Esophagus squamous epithelium (tissue), 5 donors: ENCODE measurements at places on chromosomes 4 and X.

GRCh38 chr4:11074581-11075241, 354.0 kb downstream of the HS3ST1 start:
- no peak for DNase-seq

- no peak for DNase-seq
Observed at GRCh38 chrX:9055354-9055753, 21.4 kb upstream of the FAM9B start.

DNA sequence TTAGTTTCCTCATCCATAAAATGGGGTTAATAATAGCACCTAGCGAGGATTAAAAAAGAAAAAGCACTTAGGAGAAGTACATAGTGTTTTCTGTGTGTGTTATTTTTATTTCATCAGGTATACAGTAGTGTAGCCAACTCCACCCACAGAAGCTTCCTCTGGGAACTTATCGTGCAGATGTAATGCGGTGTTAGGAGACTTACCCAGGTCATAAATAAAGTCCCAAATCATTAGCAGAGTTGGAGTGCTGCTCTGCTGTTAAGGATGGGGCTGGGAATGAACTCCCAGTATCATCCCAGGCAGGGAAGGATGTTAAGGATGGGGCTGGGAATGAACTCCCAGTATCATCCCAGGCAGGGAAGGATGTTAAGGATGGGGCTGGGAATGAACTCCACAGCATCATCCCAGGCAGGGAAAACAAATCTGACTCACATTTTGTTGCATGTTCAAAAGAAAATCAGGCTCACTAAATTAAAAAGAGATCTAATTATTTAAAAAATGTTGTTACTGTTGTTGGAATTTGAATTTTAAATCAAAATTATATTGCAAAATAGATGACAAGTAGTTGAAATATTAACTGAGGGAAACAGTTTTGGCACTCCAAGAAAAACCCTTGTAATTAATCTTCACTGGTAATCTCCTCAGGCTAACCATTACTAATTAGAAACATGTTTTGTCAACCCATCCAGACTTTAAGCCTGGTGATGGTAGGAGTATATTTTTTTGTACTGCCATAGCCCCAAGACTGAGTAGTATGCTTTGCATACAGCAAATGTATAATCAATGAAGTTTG, 10.2 kb upstream of the SFRP2 start:
- no peak for DNase-seq

- no peak for DNase-seq
Observed at GRCh38 chrX:138191998-138192397, 519.5 kb downstream of the FGF13 start.

DNA sequence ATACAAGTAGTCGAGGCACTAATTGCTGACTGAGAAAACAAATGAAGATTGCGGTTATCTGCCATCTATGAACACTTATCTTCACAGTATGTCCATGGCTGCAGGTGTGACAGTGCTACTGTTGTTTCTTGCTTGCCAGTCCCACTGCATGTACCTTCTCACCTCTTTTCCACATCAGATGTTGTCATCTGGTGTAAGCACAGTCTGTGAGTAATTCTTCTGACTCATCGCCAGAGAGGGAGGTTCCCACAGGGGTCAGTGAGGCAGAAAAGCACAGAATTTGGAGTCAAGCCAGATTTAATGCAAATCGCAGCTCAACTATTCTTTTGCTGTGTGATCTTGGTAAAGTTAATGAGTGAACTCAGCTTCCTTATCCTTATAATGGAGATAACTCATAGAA, 144.4 kb downstream of the GLRA2 start:
- no peak for DNase-seq

DNA sequence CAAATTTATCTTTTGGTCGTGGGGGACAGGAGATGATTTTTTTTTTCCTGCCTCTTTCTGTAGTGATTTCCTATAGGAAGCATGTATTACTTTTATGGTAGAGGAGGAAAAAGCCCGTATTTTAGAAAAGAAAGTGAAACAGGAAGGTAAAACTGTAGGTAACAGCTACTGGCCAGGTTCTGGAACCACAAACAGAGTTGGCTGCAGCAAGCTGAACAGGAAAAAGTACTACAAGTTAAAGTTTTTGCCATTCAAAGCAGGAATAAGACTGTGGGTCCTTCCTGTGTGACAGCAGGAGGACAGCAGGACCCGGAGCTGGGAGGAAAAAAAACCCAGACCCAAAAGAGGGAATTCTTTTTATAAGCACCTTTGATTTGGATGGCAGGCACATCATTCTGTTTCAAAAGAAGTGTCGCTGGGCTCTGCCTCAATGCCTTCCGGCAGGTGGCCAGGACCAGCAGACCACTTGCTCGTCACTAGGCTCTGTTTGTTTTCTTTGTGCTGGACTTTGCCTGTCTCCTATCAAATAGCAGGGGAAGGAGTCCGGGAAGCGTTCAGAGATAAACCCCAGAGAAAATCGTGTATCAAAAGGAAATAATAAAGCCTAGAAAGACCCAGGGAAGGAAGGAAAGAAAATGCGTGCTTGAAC, 277.9 kb downstream of the ADGRA3 start:
- no peak for DNase-seq

GRCh38 chr4:119498527-119498926, 130.1 kb downstream of the PDE5A start:
- no peak for DNase-seq

- no peak for DNase-seq
Observed at GRCh38 chr4:110088670-110089069, 109.7 kb downstream of the ELOVL6 start.

- no peak for DNase-seq
Observed at GRCh38 chr4:69909195-69909594, 21.7 kb upstream of the CSN1S1 start.

DNA sequence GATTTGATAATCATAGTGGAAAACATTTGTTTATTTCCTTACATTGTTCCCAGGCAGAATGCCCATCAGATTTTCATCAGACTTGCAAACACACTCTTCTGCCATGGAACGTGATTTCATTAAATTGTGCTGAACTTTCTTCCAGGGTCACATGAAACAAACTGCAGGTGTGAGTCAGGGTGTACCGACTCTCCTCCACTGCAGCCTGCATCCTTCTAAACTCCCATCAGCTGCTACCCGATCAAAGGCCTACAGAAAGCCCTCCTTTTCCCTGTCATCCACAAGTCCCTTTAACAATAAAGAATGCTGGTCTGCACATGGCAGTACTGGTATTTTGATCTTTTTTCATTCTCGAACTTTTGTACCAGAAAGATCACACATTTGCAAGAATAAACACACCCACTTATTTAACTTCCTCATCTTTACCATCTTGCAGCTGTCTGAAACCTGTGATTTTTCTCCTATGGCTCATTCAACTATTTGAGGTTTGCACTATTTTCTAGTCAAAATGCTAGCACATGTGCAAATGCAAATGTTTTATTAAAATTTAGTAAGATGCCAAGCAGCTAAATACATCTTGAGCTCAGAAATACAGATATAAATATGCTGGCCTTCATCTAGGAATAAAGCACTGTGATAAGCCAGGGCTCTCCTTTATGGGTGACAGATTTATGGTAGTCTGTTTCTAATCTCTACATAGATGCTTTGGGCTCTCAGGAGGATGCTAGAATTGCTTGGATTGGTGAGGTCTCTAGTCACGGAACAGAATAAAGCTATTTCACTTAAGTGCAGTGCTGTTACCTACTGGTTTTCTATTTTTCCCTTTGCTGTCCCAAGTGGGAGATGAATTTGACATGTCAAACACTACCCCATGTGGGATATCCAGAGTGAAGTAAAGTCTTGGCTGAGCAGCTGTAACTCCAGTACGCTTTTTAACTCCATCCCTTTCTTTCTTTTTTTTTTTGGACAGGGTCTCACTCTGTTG, 25.8 kb upstream of the ARHGAP24 start:
- no peak for DNase-seq

DNA sequence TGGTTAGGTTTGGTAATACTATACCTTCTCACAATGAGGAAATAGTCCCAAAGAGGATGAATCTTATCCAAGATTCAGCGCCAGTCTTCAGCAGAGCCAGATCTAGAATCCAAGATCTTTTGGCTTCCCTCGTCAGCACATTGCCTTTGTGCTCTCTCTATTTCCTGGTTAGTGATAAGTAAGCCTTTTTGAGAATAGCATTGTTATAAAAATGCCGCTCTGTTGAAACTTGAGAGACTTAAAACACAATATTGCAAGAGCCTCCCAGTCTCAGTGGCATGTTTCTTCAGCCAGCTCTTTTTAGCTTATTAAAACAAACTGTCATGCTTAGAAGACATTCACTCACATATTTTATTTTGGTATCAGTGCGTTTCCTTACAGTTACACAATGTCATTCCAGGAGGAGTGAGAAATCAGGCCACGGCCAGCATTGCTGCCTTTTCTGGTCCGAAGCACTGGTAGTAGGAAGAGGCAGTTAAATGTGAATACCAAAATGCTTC, 141.4 kb downstream of the KLHL8 start:
- no peak for DNase-seq

DNA sequence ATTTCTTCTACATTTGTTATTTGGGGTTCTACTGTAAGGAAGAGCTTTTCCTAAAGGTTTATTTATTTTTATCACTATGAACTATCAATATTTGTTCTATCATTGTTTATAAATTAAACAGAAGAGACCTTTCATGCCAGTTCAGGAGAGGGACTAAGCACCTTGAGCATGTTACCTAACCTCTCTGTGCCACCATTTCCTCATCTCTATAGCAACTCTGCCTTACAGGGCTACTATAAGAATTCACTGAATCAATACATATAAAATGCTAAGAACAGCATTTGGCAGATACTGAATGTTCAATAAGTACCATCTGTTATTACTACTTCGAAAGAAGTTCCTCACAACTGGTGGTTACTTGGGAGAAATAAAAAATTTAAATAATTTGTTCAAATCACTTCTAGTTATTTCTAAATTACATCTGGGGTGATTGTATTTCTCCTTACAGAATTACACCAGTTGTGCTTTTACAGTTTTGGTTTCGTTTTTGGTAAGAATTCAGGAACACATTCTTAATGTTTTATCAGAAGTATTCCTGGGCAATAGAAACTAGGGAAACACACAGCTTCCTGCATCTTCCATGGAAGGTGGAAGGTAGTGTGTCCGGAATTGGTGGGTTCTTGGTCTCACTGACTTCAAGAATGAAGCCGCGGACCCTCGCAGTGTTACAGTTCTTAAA, 32.9 kb downstream of the EREG start:
- no peak for DNase-seq

GRCh38 chr4:159070742-159071141, 32.1 kb upstream of the RAPGEF2 start:
- DNase-seq = no peak

- no peak for DNase-seq
Observed at GRCh38 chr4:7364979-7365378, 69.8 kb downstream of the PSAPL1 start.

- DNase-seq = no peak
Observed at GRCh38 chr4:39369301-39369700, 3.1 kb upstream of the RFC1 start.

DNA sequence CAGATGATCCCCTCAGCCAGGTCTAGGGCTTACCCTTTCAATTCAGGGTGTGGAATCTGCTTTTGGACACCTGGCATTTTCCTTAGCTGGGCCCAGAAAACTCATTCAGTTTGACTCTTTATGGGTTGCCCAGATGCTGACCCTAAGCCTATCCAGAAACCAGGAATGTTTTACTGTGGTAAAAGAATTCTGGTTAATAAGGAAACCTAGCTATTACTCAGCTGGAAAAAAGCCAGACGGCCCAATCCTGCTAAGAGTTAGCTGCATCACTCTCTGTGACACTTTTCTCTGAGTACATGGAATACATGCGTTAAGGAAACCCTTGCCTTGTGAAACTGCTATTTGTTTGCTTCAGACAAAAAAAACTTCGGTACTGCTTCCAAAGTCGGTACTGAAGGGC, 28.0 kb downstream of the ING2 start:
- no peak for DNase-seq

- no peak for DNase-seq
Observed at GRCh38 chrX:15146515-15146914, 123.4 kb downstream of the ASB9 start.

GRCh38 chr4:21411086-21411485, 537.5 kb downstream of the KCNIP4 start:
- DNase-seq = no peak
